ENCODE measurements at places on chromosomes 12 and 14.

- no peak for DNase-seq
These were observed 36.8 kb downstream of the ATF7 start for GRCh38 chr12:53589423-53589822.

GRCh38 chr12:29380536-29381523 is at the start of gene ERGIC2:
Gene ERGIC2 (minus strand): TSS chr12:29381172. CDS start chr12:29371633, 9,539 bp downstream.
- peak; percentile 100 for DNase-seq

- DNase-seq: no peak
These were observed 14.8 kb upstream of the BCL11B start for GRCh38 chr14:99286761-99287160.

GRCh38 chr12:2113119-2113912 is 60.5 kb downstream of the CACNA1C start:
- no peak for DNase-seq

GRCh38 chr14:92963301-92964123 is 40.6 kb downstream of the CHGA start:
- no peak for DNase-seq

- no peak for DNase-seq
These were observed 41.8 kb downstream of the TUNAR start for GRCh38 chr14:95918466-95918865.

DNA sequence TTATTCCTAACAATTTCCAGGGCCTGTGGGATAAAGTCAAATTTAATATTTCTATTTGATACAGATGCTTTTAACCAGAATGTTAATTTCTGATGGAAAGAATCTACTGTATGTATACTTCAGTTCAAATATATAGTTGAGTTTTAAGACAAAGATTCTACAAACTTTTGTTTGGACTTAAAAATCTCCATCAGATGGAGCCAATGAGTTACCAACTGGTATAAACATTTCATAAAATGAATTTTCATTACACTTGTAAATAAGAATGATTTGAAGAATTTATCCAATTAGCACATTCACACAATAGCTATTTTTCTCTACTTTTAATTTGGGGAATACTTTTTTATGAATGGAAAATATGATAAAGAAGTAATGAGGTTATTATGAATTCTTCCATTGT is 425.2 kb upstream of the MIS18BP1 start:
- DNase-seq: no peak

DNA sequence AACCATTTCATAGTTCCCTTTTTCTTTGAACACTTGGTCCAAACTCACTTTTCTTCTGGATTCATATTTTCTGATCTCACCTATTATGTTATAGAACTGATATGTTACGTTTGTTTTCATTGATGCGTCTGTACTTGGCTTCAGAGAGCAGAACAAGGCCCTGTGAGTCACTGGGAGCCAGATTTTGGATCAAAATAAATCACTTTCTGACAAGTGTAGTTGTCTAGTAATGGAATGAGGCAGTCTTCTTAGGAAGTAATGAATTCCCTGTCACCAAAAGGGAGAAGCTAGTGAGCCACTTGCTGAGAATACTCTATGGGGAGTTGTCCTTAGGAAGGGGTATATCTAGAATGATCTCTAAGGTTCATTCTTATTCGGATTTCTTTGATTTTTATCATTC is 10.2 kb downstream of the BICD1 start:
- DNase-seq: no peak

DNA sequence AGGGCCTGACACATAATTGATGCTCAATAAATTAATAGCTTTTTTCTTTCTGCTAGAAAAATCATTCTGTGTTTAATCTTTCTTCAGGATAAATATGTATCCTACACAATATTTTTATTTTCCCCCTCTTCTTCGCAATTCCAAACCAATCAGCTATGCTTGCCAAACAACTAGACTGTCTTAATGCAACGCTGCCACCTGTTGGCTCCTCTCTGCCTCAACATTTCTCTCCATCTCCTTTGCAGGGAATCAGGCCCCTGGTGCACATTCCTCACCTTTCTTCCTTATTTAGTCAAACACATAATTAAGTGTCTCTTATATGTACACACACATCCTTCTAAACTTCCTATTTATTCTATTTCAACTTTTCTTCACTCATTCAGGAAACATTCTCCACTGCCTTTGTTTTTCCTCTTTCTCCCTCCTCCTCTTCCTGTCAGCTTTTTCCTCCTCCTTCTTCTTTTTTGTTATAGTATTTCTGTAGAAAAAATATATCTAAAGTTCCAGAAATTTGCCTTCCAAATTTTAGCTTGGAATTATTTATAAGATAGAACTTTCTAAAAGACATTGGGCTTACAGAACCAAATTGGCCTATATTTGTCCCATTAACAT is 406.0 kb downstream of the PRKD1 start:
- DNase-seq: peak; percentile 23

DNA sequence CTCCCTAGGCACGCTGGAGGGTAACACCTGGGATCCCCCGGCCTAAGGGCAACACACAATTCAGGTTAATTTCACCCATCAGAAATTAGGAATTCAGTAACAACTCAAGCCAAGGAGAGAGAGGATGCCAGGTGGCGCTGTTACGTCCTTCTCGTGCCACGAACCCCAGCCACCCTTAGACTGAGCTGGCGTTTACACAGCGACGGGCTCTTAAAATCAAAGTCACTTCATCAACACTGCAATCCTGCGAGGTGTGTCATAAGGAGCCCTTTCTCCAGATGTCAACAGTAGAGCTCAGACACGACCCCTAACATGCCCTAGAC is 110.6 kb upstream of the TMEM132D start:
- DNase-seq: peak; percentile 7

DNA sequence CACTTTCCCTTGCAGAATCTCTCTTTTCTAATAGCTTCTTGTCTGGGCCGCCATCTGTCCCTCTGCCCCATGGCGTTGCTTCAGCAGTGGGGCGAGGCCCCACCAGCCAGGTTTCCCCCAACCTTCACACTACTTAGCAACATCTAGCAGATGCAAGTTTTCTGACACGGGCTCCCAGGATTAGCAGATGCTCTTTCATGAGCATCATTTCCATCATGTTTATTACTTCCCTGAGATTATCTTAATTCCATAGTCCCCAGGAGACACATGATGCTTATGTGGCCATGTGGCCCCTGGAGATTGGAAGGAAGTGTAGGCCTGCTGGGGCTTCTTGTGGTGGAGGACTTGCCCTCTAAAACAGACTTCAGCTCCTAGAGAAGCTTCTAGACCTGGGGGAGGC is 102.0 kb upstream of the MYL2 start:
- DNase-seq: no peak

DNA sequence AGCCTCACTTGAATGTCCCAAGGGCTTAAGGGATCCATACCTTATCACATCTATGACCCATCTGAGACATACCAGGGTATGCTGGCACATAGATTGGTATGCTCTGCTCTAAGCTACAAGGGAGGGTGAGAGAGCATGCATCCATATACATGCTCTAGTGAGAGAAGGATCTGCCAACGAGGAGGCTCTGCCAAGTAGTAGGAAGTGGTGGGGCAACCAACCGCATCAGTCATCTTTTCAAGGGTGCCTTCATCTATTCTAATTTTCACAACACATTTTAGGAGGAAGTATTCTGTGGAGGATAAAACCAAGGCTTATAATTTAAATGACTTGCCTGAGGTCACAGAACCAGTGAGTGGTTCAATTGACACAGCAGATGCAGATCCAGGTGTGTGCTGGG is 6.6 kb upstream of the PPM1A start:
- DNase-seq: no peak

- DNase-seq: no peak
These were observed 150.7 kb downstream of the CAND1 start for GRCh38 chr12:67419810-67420209.

- no peak for DNase-seq
These were observed 123.4 kb downstream of the ADGRD1 start for GRCh38 chr12:131076791-131077747.
